ENCODE measurements at places on chromosomes 7 and 10.

GRCh38 chr7:144531181-144531580, 127.7 kb upstream of the NOBOX start:
- DNase-seq = no peak

GRCh38 chr7:98049034-98049433, 57.6 kb upstream of the LMTK2 start:
- DNase-seq = no peak

DNA sequence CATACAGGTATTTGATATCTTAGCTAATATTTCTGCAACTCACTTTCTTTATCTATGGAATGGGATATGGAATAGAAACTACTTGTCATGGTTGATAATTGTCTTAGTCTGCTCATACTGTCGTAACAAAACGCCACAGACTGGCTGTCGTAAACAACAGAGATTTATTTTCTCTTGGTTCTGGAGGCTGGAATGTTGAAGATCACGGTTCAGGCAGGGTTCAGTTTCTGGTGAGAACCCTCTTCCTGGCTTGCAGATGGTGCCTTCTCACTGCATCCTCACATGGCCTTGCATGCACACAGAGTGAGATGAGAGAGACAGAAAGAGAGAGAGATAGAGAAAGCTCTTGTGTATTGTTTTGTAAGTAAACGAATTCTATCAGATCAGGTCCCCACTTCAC, 332.7 kb upstream of the MAGI2 start:
- no peak for DNase-seq

DNA sequence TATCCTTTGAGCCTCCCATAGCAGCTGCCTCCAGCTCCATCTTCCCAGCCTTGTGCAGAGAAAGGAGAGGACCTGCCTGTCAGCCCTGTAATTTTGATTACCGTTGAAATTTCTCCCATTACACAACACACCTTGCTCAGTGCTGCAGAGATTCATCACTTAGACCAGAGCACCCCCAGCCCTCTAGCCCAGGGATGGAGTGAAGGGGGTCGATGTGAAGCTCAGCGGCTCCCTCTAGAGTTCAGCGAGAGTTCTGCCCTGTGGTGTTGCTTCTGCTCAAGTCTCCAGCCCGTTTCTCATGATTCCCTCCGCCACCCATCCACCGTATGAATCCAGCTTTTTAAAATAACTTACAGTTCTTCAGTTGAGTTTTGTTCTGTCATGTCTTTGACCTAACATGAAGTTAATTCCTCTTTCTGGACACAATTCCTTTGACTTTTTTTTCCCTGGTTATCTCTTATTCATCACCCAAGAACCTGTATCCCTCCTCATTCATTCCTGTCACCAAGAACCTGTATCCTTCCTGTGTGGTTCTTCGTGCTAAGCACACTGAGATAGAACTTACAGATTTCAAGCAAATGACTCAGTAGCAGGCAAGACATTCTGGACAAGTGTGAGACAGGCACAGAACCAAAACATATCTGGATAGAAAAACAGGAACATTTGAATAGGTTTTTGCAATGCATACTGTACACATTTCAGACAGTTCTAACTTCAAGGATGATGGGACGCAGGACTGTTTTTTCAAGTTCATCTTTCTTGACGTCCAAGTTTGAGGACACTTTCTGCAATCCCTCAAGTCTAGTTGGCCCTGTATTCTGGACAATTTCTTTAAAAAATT, 35.0 kb upstream of the ZNF32 start:
- no peak for DNase-seq

DNA sequence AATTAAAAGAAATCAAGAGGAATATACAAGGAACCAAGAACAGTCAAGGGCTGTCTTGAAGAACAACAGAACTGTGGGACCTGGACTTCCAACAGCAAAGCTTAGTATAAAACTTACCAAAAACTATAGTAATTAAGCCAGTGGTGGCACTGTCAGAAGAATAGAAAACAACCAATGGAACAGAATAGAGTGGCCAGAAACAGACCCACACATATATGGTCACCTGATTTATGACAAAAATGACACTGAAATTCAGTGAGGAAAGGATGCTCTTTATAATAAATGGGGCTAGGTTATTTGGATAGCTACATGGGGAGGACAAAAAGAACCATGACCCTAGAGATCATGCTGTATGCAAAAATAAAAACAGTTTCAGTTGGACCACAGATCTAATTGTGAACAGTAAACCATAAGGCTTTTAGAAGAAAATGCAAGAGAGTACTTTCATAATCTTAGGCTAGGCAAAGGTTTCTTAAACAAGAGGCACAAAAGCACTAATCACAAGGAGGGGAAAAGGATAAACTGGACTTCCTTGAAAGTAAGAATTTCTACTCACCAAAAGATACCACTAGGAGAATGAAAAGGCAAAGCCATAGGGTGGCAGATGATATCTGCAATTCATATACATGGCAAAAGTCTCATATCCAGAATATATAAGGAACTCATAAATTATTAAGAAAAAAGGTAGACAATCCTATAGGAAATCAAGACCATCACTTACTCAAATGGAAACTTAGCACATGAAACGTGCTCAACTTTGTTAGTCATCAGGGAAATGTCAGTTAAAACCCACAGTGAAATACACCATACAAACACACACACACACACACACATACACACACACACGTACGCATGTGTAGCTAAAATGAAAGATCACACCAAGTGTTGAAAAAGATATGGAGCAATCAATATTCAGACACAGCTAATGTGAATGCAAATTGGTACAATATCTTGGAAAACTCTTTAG, 20.8 kb downstream of the HYCC1 start:
- DNase-seq = no peak

GRCh38 chr10:88027570-88027969, 164.1 kb downstream of the PTEN start:
- DNase-seq = no peak

GRCh38 chr10:16182688-16183087, 254.1 kb upstream of the PTER start:
- DNase-seq = no peak

GRCh38 chr7:9125246-9125645, 691.8 kb downstream of the NXPH1 start:
- DNase-seq = no peak

DNA sequence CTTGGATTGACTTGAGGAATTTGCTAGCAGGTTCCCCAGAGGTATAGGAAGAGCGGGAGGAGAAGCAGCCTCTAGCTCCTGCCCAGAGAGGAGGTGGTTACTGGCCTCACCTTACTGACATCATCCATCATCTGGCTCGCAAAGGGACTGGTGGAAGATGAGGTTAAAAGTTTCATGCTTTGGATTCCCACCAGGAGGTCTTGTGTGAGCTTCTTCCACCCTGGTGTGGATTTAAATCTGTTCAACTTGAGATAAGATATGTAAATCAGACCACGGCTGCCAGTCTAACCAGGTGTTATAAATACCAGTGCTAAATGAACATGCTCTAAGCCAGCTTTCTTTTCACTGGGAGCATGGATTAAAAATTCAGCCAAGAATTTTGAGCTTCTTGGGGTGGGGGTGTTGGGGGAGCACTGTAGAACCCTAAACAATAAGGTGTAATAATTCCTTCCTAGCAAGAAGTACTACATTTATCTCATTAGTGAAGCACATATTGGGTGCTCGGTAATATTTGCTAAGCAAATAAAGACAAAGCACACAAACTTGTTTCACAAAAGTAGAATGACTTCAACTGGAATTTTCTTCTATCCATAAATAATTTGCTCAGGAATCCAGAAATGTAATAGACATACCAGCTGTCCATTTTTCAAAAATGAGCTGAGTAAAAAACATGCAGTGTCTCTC, 7.8 kb downstream of the PROSER2 start:
- DNase-seq = no peak

DNA sequence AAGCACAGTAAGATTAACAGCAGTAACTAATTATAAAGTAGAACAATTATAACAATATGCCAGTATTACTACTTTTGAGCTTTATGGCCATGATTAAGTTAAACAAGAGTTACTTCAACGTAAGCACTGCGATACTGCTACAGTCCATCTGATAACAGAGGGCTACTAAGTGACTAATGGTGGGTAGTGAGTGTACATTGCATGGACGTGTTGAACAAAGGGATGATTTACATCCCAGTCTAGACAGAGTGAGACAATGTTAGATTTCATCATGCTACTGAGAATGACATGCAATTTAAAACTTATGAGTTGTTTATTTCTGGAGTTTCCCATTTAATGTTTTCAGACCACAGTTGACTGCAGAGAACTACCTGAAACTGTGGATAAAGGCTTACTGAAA, 45.6 kb downstream of the TPST1 start:
- DNase-seq = no peak

Measured in NCI-H187 treated with DMSO at 0.1 percent for 48 hours (cell line).